Endothelial cell (in vitro differentiated cells): ENCODE measurements at places on chromosomes 2 and 18. TPM values are rescaled to one million over a fixed set of nuclear protein-coding genes. Genes with fewer than 3 reads are reported as not detected.

GRCh38 chr2:36322108-36322507 is 33.5 kb upstream of the CRIM1 start:
- peaks cover 16% of the 10 kb centered on the region for H3K4me1 ChIP-seq
- peak overlapping the region; percentile 34 for H3K27ac ChIP-seq
- peak; percentile 15 for DNase-seq
- H3K27me3 ChIP-seq = peaks cover 3% of the 10 kb centered on the region
- H3K36me3 ChIP-seq = no peaks in the 10 kb centered on the region

GRCh38 chr2:105437708-105438103 is 38.9 kb upstream of the FHL2 start:
- H3K36me3 ChIP-seq = no peaks in the 10 kb centered on the region
- no peak overlapping the region for H3K27ac ChIP-seq
- H3K27me3 ChIP-seq = no peaks in the 10 kb centered on the region

- peaks cover 17% of the 10 kb centered on the region for H3K4me1 ChIP-seq
- H3K4me3 ChIP-seq = no peak overlapping the region
- no peak for DNase-seq
- H3K36me3 ChIP-seq = peaks cover 7% of the 10 kb centered on the region
- H3K27ac ChIP-seq = no peak overlapping the region
- H3K27me3 ChIP-seq = no peaks in the 10 kb centered on the region
Observed at GRCh38 chr2:69790601-69790959, 38.9 kb upstream of the GMCL1 start.

DNA sequence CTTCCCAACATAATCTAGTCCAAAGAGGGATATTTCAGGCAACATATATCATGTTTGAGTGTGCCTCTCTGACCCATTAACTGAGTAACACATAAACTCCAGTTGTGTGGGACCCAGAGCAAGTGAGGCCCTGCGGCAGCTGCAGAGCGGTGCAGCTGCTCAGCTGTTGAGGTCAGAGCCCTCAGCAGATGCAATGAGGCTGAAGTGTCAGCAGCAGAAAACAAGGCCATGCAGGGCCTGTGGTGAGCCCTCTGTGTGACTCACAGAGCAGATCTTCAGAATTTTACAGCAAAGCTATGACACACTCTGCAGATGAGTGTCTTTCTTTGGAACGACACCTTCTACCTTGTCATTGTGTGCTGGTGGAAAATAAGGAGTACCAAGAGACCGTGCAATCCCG is 168.5 kb downstream of the CBLN2 start:
- H3K36me3 ChIP-seq = no peaks in the 10 kb centered on the region
- no peak overlapping the region for H3K27ac ChIP-seq
- H3K4me3 ChIP-seq = no peak overlapping the region
- no peaks in the 10 kb centered on the region for H3K4me1 ChIP-seq
- peaks cover 2% of the 10 kb centered on the region for H3K27me3 ChIP-seq

GRCh38 chr18:58025205-58025604 is 18.8 kb upstream of the NEDD4L start:
- H3K4me1 ChIP-seq = no peaks in the 10 kb centered on the region
- no peaks in the 10 kb centered on the region for H3K27me3 ChIP-seq
- H3K36me3 ChIP-seq = no peaks in the 10 kb centered on the region
- no peak for DNase-seq
- no peak overlapping the region for H3K27ac ChIP-seq

DNA sequence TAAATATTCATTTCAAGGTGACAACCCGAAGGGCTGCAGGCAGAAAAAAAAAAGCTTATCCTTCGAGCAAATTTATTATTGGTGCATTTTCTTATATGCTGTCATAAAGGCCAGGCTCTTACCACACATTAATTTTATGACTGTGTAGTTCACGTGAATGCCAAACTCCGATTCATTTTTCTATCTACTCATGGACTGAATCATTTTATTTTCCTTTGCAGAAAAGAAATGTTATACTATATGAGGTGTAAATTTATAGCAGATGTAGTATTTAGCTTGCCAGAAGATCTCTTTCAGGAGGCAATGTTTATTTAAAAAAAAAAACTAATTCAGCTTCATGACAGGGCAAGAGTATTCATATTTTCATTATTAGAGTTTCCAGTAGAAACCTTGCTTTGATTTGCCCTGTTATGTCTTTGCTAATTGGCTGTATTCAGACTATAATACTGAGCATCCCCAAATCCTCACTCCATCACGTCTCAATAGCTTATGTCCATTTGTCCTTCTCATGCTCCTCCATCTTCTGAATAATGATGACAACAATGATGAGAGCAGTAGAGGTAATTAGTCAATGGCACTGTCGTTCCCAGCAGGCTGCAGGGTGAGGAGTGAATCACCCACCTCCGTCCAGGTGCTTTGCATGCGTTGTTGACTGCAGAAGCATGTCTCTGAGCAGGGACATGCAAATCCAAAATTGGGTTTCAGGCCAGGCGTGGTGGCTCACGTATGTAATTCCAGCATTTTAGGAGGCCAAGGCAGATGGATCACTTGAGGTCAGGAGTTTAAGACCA is 101.1 kb upstream of the RAB12 start:
- no peak overlapping the region for H3K4me3 ChIP-seq
- no peaks in the 10 kb centered on the region for H3K36me3 ChIP-seq
- no peak for DNase-seq
- H3K27me3 ChIP-seq = peaks cover 2% of the 10 kb centered on the region
- H3K27ac ChIP-seq = no peak overlapping the region

- no peaks in the 10 kb centered on the region for H3K27me3 ChIP-seq
- DNase-seq = no peak
- no peaks in the 10 kb centered on the region for H3K36me3 ChIP-seq
- no peak overlapping the region for H3K27ac ChIP-seq
Observed at GRCh38 chr2:147867050-147867449, 22.2 kb downstream of the ACVR2A start.

DNA sequence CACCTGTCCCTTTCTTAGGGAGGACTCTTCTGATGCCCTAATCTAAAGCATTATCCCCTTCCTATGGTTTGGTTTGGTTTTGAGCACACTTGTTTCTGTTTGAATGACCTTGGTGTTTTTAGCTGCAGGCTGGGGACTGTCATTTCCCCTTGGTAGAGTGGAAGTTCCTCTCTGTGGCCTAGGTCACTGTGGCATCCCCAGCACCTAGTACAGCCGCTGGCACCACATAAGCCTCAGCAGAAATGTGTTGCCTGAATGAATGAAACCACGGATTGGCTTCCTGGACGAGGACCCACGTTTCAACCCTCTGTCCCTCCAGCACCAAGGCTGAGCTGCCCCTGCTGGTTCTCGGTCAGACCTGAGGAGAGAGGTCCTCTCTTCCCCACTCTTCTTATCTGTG is 159.9 kb downstream of the CTIF start:
- H3K4me1 ChIP-seq = peaks cover 59% of the 10 kb centered on the region
- DNase-seq = no peak
- no peak overlapping the region for H3K27ac ChIP-seq

GRCh38 chr18:32802591-32803451 is 30.0 kb upstream of the KLHL14 start:
- H3K36me3 ChIP-seq = no peaks in the 10 kb centered on the region
- H3K27ac ChIP-seq = no peak overlapping the region
- DNase-seq = no peak
- no peaks in the 10 kb centered on the region for H3K27me3 ChIP-seq
- peaks cover 9% of the 10 kb centered on the region for H3K4me1 ChIP-seq

CNNM3 gene
- 14.7 TPM for total RNA-seq

- H3K27me3 ChIP-seq = peaks cover 17% of the 10 kb centered on the region
- peaks cover 12% of the 10 kb centered on the region for H3K36me3 ChIP-seq
- H3K4me1 ChIP-seq = peaks cover 42% of the 10 kb centered on the region
Observed at GRCh38 chr18:908758-909724, 4.4 kb downstream of the ADCYAP1 start.
